ENCODE measurements at places on chromosomes 12 and 14. TPM values are rescaled to one million over a fixed set of nuclear protein-coding genes. Genes with fewer than 3 reads are reported as not detected.

DNA sequence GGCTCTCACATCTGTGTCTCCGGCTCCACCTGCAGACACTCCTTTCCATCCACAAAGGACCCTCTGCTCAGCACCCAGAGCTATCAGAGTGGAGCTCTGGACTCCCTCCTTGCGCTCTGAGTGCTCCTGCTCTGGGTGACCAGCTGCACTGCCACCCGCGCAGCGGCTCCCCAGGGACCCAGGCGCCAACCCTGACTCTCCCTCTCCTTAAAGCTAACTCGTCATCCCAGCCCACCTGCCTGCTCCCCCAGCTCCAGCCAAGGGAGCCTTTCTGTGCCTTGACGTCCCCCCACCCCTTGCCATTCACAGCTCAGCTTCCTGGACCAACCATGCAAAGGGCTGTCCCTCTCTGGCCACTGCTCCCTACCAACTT, 99.0 kb downstream of the SETD3 start:
- no peak for DNase-seq

WNT1 gene
- total RNA-seq = not detected

DNA sequence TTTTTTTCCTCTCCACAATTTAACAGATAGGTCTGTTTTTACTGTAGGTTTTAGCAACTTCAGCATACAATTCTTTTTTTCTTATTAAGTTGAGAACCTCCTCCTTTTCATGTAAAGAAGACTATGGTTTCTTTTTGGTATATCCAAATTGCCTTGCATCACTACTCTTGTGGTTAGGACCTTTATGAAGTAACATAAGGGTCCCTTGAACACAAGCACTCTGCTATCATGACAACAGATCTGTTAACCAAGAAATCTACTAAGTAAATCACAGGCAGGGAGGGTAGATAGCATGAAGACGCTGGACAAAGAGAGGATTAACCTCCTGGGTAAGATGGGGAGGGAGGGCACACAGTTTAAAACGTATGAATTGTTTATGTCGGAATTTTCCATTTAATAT, 380.6 kb downstream of the CCDC91 start:
- no peak for DNase-seq

GRCh38 chr12:91687052-91688017, 458.3 kb downstream of the BTG1 start:
- DNase-seq = no peak

DNA sequence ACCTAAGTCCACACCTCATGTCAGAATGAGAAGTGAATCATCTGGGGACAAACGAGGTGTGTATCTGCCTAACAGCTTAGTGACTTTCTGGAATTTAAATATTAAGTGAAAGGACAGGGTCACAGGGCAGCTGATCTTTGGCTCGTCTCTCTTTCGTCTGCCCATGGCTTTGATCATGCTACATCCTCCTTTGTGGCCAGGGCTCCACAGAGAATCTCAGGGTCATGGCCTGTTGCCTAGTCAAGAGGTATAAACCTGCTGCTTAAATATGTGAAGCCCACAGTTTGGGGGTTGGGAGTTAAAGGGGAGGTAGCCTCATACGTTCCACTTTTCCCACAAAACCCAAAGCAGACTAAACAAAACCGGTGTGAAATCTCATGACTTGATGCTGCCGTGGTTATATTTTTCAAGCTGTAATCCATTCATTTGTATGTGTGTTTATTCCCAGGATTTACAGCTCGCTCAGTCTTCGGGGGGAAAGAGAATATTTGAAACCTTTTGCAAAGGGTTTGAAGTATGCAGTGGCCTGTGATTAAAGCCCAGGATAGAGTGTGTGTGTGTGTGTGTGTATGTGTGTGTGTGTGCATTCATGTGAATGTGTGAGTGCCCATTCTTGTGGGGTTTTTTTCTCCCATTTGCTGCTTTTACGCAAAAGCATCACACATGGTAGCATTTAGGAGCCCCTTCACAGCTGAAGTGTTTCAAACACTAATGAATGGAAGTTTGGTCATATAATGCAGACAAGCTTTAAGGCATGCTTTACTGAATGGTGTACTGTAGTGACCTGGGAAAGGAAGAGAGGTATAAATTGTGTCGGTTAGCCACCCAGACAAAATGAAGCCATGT, 137.1 kb downstream of the HMGA2 start:
- no peak for DNase-seq

KLRG1 gene
- total RNA-seq = 0.34 TPM

PPP4R4 gene
- total RNA-seq = 2.3 TPM

- DNase-seq = no peak
Measured at GRCh38 chr12:125406131-125406530, 340.9 kb downstream of the AACS start.

DNA sequence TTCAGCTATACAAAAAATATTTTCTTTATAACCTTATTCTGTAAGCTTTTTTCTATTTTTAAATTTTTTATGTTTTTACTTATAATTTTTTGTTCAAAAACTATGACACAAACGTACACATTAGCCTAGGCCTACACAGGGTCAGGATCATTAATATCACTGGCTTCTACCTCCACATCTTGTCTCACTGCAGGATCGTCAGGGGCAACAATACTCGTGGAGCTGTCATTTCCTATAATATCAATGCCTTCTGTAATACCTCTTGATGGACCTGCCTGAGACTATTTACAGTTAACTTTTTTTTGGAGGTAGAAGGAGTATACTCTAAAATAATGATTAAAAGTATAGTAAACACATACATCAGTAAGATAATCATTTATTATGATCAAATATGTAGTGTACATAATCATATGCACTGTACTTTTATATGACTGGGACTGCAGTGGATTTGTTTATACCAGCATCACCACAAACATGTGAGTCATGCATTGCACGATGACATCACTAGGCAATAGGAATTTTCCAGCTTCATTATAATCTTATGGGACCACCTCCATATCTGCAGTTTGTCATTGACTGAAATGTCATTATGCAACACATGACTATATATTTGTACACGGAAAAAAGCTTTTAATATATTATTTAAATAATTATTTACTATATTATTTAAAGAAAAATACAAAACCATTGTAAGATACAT, 18.5 kb upstream of the PMCH start:
- no peak for DNase-seq

GRCh38 chr12:75850721-75851462, 180.7 kb downstream of the PHLDA1 start:
- DNase-seq = no peak

- no peak for DNase-seq
Measured at GRCh38 chr14:61503167-61503801, 181.9 kb downstream of the PRKCH start.

DNA sequence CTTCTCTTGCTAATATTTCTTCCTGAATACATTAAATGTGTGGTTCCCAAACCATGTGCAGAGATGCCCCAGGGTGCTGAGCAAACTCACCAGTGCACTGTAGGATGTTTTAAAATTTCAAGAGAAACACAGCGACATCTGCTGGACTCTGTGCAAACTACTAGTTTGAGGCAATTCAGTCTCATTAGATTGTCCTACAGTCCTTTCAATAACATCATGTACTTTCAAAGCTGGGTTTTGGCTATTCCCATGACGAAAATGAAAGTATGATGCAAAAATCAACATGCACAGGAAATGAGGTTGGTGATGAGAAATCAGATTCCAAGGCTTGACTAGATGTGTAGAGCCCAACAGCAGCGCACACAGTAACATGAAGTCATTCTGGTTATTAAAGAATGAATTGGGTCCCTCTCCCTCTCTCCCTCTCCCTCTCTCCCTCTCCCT, 66.3 kb downstream of the CLIP1 start:
- no peak for DNase-seq

DNA sequence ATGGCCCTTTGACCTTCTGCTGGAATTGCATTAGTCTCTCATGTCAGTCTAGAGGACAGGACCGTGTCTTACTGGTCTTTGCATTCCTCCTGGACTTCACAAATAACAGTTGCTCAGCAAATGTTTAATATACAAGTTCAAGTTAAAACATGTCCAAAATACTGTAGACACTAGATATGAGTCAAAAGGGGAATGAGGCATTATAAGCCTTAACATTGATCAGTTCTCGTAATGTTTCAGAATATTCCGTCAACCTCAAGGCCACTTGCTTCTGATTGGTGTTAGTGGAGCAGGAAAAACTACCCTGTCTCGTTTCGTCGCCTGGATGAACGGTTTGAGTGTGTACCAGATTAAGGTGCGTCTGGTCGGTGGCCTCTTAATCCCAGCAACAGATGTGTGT, 59.9 kb downstream of the HSP90AA1 start:
- DNase-seq = no peak

ARHGEF25 gene
- 10.3 TPM for total RNA-seq

- DNase-seq = no peak
Measured at GRCh38 chr14:22438742-22439141, 150.3 kb downstream of the DAD1 start.

DNA sequence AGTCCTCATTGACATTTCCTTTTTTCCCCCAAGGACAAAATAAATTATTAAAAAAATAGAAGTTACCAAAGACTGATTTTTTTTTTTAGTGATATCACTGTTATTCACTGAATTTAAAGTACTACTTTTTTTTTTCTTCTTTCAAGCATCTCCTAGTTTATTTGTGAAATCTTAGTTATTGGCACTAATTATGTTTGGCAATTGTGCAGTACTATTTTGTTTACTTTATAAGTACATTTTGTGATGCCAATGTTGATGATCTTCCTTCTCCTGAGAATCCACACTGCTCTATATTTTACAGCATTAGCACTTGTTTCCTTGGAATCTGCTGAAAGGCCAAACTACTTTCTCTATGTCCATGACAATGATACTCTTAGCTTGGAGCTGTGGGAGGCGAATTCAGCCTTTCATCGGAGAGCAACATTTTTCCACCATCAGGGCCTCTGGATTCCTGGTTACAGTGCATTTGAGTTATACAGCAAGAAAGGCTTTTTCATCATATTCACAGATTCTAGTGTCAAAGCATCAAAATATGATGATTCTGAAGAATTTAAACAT, 123.8 kb upstream of the PTPRQ start:
- no peak for DNase-seq

RNASE7 gene
- 58.3 TPM for total RNA-seq

GRCh38 chr12:47165934-47166333, 86.2 kb upstream of the AMIGO2 start:
- DNase-seq = no peak

SLC2A13 gene
- 13.7 TPM for total RNA-seq

SLC25A47 gene
- total RNA-seq = not detected

CCDC197 gene
- total RNA-seq = not detected

KCNMB4 gene
- 4.2 TPM for total RNA-seq

RERGL gene
- 1.4 TPM for total RNA-seq

Measured in lower leg skin (tissue), 4 donors.